Stimulated activated CD8-positive, alpha-beta memory T cell treated with anti-CD3 and anti-CD28 coated beads, Interleukin-4, amount 100 ng/mL, for 4 hours (primary cell): ENCODE measurements at places on chromosomes 6 and 20.

GRCh38 chr6:118324116-118324515, 224.0 kb upstream of the PLN start:
- DNase-seq, result no peak

GRCh38 chr6:26284537-26285142, 80.4 kb upstream of the BTN3A2 start:
- DNase-seq, result no peak

- DNase-seq, result no peak
Observed at GRCh38 chr6:21708320-21708580, 114.7 kb downstream of the SOX4 start.

DNA sequence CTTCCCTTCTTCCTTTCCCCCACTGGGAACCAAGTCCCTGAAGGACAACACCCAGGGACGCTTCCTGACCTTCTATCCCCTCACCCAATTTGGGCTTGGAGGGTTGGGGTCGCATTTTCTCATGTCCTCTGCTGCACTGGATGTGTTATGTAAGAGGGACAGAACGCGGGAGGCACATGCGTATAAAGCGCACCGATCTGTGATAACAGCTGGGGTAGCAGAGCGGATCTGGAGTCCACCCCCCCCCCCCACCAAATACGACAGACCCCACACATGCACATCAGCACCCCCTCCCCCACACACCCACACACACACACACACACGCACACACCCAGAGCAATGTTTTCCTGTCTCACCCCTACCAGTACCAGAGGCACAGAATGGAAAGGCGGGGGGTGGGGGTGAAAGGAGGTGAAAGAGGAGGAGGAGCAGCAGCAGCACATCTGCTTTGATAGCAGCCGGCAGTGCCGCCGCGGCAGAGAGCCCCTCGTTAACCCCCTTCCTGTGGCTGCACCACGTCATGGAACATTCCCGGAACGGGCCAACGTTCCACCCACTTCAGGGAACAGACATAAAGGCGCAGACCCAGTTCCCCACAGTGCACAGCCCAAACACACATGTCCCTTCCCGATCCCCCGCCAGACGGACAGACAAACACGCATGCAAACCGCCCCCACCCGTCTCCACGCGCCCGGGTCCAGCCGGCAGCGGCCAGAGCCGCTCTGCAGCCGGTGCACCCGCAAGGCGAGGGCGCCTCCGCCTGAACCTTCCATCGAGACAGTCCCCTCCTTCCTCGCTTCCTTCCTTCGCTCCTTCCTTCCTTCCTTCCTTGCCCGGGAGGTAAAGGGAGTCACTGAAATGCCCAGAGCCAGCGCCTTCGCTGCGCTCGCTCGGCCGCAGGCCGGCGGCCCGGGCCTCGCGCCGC, 590 bp downstream of the HIVEP2 start:
- DNase-seq, result peak; percentile 94

DNA sequence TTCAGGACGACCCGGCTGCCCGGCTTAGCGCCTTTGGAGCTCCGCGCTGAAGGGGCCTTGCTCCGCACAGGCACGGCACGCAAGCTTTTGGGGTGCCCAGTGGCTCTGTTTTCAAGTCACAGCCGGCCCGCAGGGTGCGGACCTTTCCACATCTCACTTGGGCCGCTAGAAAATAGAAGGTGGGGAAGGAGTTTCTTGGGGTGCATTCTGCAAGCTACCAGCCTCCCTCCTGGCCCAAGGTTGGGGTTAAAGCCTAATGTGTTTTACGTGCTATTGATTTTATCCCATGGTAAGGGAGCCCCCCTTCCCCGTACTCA, 561 bp downstream of the KAT14 start:
- DNase-seq, result no peak

DNA sequence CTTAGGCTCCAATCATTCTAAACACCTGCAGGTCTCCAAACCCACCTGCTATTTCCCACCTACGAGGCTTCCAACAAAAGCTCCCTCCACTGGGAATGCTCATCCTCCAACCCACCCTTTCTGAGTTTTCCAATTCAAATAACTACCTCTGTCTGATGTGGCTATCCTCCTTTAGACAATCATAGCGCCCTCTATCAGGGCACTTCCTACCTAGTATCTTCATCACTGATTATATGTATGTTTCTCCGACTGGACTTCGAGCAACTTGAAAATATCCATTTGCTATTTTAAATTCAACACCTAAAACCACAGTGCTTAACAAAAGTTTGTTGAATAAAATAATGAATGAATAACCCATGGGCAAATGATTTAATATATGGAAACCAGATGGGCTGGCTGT, 41.3 kb downstream of the MTFR2 start:
- DNase-seq, result no peak

GRCh38 chr6:32182555-32182981, 1.5 kb downstream of the AGER start:
- no peak for DNase-seq

GRCh38 chr6:82118150-82118562, 129.4 kb downstream of the IBTK start:
- no peak for DNase-seq

- DNase-seq, result no peak
Observed at GRCh38 chr20:58619864-58620431, 31.1 kb upstream of the STX16 start.

- DNase-seq, result no peak
Observed at GRCh38 chr6:166834049-166834448, 122.3 kb downstream of the RNASET2 start.
